Sciatic nerve (tissue), 2 donors: ENCODE measurements at places on chromosomes 12 and 14.

DNA sequence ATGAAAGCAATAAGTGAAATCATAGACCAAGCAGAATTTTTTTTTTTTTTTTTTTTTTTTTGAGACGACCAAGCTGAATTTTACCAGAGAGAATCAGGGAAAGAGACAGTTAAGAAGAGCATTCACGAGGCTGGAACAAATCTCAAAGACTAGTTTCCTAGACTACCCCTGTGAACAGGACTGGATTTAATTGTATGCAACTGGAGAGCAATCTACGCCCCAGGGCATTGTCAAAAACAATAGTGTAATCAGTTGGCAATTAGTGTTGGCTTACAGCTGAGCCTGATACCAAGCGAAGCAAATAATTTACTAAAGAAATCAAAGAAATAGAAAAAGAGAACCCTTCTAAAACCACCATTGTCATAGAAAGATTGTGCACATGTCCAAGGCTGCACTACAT is 232.9 kb upstream of the CPNE8 start:
- no peak for DNase-seq

DNA sequence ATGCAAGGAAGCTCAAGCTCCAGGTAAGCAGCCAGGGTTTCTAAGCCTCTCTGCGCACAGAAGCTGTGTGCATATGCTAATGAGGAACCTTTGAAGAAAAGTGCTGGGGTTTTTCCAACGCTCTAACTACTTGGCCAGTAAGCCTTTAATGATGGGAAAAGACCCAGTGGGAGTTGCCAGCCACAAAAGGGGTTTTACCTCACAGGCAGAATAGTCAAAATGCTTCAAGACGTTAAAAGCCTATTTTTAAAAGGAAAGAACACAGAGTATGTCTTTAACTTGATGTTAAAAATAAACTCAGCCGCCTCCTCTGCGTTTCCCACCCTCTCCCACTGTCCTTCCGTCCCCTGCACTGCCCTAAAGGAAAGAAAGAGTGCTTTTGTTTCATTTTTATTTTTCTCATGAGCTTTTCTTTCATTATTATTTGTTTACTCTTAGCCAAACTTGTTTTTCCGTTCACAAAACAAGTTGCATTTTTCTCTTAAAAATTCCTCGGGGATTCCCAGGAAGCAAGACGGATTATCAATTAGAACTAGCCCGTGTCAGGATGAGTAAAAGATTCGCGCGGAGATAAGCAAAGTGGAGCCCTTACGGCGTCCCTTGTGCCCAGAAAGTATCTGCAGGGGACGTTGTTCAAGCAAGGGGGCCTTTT is 209.8 kb upstream of the NUDT4 start:
- DNase-seq = no peak

- DNase-seq = no peak
Observed at GRCh38 chr12:6925540-6926279, 2.0 kb upstream of the ATN1 start.

GRCh38 chr12:114371733-114372132 is 34.2 kb downstream of the TBX5 start:
- no peak for DNase-seq

GRCh38 chr12:51341251-51342007 is 5.0 kb downstream of the CELA1 start:
- DNase-seq = peak; percentile 83

GRCh38 chr14:92922155-92922735 is 705 bp upstream of the CHGA start:
- DNase-seq = no peak

DNA sequence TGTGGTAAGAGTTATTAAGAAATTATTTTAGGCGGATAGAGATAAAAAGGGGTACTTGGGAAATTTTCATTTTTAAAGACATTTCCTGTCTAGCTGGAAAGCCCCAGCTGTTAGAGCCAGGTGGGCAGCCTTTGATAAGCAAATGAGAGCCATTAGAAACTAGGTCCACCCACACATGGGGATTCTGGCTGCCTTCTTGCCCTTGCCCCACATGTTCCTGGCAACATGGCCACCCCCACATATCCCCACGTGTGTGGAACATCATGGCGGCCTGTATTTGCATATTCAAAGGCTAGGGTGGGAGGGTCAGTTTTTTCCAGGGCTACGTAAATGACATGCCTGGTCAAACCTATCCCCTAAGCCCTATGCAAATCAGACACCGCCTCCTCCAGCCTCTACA is 1382.1 kb downstream of the AACS start:
- DNase-seq = no peak

- no peak for DNase-seq
Observed at GRCh38 chr12:69428351-69429073, 41.7 kb upstream of the FRS2 start.

GRCh38 chr12:109944561-109945359 is 44.7 kb downstream of the TCHP start:
- DNase-seq = no peak

GRCh38 chr12:4552191-4552590 is 9.8 kb upstream of the DYRK4 start:
- no peak for DNase-seq

GRCh38 chr14:92677087-92677668 is 71.2 kb downstream of the LGMN start:
- DNase-seq = peak; percentile 41

DNA sequence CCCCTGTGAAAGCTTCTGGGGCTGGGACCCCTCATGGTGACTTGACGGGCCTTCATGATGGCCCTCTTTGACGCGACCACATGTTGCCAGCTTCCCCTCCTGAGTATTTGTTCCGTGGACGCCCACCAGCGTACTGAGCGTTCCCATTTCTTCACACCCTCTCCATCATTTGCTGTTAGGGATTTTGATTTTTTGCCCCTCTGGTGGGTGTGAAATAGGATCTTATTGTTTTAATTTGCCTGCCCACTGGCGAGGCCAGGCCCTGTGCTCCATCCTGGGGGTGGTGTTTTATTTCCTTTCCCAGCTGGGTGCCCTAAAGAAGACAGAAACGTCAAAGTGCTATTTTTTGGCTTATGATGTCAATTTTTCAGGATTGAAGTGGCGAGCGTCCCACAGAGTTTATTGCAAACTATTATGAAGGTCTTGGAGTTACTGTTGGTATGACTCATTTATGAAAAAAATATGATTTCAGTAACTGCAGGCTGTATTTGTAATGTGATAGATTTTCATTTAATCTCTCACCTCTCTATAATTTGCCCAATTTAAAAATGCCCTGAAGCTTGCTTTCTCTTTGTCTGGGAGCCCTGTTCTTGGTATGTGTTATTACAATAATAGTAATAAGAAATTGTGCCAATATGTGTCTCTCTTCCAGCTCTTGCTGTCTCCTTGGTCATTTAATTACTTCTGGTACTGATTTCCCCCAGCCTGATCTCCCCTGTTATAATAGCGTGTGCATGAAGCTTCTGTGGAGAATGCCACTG is 99.6 kb downstream of the SLC25A47 start:
- peak; percentile 25 for DNase-seq

GRCh38 chr12:132263061-132263360 is 66.4 kb downstream of the GALNT9 start:
- no peak for DNase-seq

- DNase-seq = no peak
Observed at GRCh38 chr12:50699154-50699553, 64.7 kb upstream of the ATF1 start.

GRCh38 chr14:99570544-99571302 is 33.3 kb downstream of the CCDC85C start:
- DNase-seq = no peak

DNA sequence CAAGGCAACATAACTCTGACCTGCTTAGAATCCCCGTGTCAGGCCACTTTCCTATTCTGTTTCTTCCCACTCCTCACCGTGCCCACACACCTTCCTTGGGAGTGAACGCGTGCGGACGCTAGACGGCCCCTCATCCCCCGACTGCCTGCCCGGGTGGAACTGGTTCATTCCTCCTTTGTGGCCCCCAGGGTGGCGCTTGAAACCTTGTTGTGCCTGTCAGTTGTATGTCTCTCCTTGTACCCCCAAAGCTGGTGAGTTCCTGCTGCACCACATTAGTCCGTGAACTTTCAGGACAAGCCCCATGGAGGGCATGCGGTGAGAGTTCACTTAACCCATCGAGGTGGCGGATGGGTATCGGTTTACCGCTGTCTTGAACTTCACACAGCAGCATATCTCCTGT is 46.7 kb downstream of the SSH1 start:
- no peak for DNase-seq

DNA sequence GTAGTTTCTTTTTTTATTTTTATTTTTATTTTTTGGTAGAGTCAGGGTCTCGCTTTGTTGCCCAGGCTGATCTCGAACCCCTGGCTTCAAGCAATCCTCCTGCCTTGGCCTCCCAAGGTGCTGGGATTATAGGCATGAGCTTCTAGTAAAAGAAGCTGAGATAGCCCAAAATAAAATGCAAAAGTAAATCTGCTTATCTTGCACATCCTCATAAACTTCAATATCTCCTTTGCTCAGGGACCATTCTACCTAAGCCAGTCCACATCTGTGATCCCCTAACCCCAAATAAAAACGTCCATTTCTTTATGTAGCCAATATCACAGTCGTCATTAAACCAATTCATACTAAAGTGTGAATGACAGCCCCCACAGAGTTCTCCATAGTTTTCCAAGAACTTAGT is 36.3 kb downstream of the ATF7 start:
- DNase-seq = no peak

DNA sequence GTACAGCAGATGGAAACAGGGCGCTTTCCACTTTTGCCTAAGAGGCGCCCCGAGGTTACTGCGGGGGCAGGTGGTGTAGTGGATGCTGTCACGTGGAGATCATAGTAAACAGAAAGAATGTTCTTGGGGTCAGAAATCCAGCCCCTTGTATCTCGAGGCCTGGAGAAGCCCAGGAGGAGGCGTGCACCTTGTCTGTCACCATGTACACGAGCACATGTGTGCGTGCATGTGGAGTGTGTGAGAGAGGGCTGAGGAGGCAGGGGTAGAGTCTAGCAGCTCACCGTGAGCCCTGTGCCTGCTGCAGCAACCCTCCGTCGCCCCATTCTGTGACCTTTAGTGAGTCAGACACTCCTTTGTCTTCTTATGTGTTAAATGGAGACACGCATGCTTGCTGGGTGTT is 59.0 kb downstream of the CACNA1C start:
- DNase-seq = no peak

DNA sequence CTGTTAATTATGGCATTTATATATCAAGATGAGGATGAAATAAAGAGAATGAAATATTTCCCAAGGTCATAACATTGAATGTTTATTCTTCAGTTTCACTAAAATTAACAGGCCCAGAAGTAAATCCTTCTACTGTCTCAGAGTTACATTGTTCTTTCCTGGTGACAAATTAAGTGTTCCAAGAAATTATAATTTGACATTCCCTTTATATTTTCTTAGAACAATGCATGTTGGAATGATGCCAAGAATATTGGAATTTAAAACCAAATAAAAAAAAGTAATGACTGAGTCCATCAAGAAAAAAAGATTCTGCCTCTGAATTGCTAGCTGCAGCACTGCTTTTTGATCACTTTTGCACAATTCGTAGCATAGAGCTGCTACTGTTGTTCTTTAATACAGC is 152.1 kb downstream of the METTL25 start:
- DNase-seq = no peak
